NCI-H2081 treated with DMSO at 0.1 percent for 48 hours (cell line): ENCODE measurements at places on chromosomes 16 and 17.

DNA sequence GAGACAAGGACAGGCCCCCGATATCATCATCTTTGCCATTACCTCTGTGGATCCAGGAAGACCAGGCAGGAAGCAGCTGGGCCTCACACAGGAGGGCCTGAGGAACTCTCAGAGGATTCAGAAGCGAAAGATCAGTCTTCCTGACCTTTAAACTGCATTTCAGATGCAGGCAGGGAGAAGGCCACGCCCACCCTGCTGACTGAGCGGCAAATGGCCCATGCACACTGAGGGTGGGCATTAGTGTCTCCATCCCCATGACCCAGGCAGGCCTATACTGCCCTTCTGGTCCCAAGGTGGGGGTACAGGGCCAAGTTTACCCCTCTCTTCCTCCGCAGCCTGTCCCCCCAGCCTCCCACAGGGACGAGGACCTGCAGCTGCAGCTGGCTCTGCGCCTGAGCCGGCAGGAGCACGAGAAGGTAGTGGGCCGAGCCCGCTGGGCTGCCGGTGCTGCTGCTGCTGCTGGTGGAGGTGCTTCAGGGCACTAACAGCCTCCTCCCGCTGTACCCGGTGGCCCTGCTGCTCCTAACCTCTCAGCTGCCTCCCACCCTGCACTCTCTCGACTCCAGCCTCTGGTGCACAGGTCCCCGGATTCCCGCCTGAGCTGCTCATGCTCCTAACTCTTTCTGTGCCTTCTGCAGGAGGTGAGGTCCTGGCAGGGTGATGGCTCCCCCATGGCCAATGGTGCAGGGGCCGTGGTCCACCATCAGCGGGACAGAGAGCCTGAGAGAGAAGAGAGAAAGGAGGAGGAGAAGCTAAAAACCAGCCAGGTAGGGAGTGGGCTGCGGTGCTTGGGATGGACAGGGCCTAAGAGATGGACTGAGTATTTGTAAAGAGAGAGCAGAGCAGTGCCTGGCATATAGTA is 6.2 kb downstream of the EPN3 start:
- DNase-seq = no peak

- no peak for DNase-seq
Observed at GRCh38 chr16:73034374-73034773, 13.6 kb downstream of the ZFHX3 start.

DNA sequence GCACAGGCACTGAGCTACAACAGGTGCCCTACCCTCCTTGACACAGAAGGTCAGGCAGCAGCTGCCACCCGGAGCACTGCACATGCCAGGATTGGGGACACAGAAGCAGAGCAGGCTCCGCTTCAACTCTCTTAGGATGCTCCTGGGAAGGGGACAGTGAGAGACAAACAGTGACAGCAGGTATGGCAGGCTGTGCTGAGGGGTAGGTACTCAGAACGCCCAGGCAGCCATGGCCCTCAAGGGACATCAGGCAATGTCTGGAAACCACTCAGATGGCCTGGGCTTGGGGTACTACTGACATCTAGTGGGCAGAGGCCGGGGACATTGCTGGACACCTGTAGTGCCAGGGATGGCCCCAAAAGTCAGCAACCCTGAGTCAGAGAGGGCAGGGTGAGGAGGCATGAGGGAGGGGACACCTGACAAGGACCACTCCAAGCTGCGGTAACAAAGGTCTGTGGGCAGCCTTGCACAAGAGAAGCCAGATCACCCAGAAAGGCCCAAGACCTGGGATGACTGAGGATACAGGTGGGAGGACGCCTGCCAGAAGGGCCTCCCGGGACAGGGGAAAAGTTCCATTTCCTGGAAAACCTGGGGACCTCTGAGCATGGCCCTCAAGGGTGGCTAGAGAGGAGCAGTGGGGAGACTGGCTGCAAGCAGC is 21.2 kb downstream of the PEMT start:
- no peak for DNase-seq

DNA sequence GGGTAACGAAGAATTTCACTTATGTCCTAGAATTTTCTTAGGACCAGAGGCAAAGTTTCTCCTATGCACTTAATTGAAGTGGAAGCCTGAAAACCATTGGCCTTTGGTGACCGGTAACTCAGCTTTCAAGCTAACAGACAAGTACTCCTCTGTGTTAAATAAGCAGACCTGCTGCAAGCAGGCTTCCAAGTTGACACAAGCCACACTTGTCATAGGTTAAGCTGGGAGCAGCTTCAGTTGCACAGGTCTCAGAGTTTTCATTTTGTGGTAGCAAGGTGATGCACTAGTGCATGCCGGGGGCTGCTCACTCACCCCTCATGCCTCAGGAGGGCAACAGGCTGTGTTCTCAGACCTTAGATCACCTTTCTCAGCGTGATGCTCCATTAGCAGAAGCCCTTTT is 399.9 kb downstream of the UTP18 start:
- no peak for DNase-seq

- DNase-seq = no peak
Observed at GRCh38 chr17:50332196-50332595, 13.7 kb upstream of the XYLT2 start.

DNA sequence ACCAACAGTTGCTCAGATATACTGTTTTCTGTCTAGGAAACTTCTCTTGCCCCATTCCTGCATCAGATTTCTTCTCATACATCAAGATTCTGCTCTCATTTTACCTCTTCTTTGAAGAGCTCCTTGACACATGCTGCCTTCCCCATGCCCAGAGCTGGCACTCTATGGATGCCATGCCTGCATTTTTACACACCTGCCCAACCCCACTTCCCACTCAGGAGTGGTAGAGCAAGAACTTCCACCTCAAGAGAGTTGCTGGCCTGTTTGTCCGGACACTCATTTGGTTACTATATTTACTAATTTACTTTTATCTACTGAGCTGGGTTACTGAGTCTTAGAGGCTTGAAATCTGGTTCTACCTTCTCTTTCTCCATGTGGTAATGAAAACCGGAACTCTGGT is 98.3 kb upstream of the HLF start:
- DNase-seq = no peak

DNA sequence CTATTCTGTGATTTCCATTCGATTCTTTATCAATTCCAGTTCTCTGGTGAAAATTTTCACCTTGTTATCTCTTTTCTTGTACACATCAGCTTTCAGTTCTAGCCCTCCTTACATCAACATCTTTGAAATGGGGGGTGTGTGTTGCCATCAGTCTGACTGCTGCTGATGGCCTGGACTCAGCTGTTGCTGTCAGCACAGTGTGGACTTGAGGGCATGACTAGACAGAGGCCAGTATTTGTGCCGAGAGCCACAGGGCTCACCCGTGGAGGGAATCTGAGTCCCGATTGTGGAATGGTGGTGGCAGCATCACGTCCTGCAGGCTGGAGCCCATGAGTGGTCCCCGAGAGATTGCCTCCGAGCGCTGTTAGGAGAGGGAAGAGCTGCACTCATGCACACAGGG is 114.2 kb downstream of the RPTOR start:
- DNase-seq = no peak

DNA sequence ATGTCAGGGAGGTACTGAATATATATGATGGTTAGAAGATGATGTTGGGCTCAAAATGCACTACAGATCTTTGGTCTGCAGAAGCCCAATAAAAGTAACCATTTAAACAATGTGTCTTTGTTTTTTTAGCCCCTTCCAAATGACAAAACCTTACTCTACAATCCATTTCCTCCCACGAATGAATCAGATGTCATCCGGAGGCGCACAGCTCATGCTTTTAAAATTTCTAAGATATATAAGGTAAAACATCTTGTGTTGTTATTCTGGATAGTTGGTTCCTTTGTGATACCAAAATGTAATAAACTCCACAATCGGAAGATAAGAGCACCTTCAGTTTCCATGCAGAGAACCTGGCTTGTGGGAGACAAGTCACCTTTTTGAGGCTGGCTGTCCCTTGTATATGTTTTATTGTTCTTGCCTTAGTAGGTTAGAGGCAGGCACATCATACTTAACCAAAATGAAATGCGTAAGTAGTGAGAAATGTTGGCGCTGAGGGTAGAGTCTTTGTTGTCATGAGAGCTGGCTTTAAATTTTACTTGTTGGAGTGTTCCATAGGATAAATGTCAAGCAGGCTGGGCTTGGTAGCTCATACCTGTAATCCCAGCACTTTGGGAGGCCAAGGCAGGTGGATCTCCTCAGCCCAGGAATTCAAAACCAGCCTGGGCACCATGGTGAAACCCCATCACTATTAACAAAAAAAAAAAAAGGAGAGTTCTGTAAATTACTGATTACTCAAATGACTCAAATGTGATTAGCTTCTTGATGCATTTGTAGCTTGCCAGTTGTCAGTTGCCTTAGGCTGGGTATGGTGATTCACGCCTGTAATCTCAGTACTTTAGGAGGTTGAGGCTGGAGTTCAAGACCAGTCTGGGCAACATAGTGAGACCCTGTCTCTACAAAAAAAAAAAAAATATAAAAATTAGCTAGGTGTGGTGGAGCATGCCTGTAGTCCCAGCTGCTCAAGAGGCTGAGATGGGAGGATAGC is 19.7 kb upstream of the SNTB2 start:
- DNase-seq = no peak

GRCh38 chr16:10123141-10123540 is 59.1 kb downstream of the GRIN2A start:
- DNase-seq = no peak

GRCh38 chr17:19780846-19781245 is 32.7 kb upstream of the ALDH3A1 start:
- no peak for DNase-seq

GRCh38 chr16:85205747-85206471 is 93.6 kb upstream of the CIBAR2 start:
- no peak for DNase-seq

DNA sequence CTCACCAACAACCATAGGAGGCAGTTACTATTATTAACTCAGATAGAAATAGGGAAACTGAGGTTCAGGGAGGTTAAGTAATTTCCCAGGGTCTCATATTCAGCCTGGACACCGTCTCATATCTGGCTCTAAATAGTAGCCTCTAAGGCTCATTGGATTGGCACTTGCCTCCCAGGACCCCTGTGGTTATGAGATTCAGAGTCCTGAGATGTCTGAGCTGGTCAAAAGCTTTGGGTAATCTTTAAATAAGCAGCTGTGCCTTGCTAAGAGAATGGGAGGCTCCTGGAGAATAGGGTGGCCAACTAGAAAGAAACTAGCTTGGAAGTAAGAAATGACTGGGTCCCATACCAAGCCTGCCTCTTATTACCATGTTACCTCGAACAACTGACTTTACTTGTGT is 50.3 kb upstream of the CRHR1 start:
- DNase-seq = no peak

- DNase-seq = no peak
Observed at GRCh38 chr16:79097771-79098170, 502.8 kb downstream of the MAF start.

DNA sequence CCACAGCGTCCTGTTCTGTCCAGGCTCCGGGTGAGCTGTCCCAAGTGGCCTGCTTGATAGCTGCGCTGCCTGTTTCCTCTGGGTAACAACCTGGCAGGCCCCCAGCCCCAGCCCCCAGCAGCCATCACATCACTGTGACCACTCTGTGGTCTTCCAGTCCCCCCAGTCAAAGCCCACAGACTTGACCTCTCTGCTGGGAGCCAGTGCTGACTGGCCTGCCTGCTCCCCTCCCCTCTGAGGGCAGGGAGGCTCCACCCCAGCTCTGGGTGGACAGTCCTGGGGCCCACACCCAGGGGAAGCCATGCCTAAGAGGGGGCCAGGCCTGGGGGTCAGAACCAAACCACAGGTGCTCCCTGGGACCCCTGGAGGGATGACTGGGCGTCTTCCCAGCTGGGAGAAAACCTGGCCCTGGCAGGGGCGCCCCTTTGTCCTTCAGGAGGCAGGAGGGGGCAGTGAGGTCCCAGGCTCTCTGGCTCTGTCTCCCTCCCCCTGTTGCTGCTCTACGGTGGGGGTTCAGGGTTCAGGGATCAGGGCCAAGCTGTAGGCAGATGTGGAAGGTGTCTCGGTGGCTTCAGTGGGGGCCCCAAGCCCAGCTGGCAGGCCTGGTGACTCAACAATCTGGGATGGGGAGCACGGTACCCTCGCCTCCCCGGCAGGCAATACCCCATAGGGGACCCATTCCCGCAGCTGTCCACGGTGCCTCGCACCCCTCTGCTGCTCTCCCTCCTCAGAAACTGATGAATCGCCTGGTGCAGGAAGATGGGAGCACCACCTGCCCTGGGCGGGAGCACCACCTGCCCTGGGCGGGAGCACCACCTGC is 1.8 kb upstream of the SLC16A3 start:
- DNase-seq = no peak

DNA sequence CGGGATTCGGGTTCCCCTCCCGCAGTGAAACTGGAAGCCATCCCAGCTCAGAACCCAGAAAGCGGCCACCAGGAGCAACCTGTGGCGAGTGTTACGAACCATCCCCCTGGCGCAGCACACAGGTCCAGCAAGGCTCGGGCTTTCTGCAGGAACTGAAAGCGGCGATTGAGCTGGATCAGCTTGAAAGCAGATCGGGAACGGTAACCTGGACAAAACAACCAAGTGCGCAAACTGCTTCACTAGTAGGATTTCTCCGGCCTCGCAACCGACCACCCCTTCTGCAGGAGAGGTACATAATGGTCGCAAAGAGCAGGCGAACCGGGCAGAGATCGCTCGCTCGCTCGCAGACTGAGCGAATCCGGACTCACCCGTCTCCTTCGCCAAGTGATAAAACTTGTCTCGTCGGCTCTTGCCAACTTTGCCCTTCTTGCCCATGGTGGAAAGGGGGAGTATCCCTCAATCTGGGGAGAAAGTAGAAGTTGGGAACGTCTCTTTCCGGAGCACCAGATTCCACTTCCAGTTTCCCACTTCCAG is 696 bp upstream of the PSMC5 start:
- DNase-seq = no peak

- DNase-seq = peak; percentile 1
Observed at GRCh38 chr17:5587438-5588032, 3.2 kb upstream of the NLRP1 start.
